IMR-90 (cell line): ENCODE measurements at places on chromosomes 7 and 10. TPM values are rescaled to one million over a fixed set of nuclear protein-coding genes. Genes with fewer than 3 reads are reported as not detected.

The BLNK gene
- not detected in 2 replicates for total RNA-seq

The KIAA1217 gene
- total RNA-seq = 3.1 and 3.4 TPM in 2 replicates

The NEUROG3 gene
- not detected in 2 replicates for total RNA-seq

DNA sequence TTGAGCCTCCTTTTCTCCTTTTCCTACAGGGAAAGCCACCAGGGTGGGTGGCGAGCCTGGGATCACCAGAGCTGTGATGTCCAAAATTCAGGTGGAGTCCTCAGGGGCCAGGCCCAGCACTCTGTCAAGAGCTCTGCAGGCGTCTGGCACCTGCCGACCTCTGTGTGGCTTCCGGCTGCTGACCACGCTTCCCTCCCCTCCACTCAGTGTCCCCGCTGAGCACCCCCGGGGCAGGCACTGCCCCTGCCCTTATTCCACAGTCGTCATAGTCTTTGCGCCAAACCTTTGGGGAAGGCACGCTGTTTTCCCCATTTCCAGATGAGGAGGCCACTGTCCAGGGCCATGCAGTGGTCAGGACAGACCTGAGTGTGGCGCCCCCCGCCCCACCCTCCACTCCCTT is 7.5 kb downstream of the MTG1 start:
- H3K4me3 ChIP-seq = no peak overlapping the region
- DNase-seq = no peak
- no peaks in the 10 kb centered on the region for H3K27me3 ChIP-seq
- peaks cover 51% of the 10 kb centered on the region for H3K36me3 ChIP-seq

DNA sequence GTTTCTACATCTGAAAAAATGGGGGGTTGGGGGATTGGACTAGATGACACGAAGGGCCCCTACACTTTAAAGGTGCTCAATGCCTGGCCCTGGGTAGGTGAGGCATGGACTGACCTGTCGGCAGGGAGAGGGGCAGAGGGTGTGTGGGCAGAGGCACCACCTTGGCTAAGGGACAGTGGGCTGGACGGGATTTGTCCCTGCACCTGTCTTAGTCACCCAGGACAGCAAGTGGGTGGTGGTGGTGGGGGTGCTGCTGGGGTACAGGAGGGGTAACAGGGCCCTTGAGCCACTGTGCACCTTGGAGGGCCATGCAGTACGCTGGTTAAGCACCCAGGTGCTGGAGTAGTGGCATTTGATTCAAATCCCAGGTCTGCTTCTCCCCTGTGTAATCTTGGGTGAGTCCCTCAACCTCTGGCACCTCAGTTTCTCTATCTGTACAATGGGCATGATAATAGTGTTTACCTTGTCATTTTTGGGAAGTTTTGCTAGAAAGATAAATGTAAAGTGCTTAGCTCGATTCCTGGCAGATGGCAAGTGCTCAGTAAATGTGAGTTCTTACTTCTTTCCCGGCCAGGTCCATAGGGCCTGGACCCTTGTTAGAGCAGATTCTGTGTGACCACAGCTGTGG is 18.1 kb upstream of the SFRP5 start:
- H3K4me3 ChIP-seq = no peak overlapping the region
- H3K27me3 ChIP-seq = peaks cover 36% of the 10 kb centered on the region
- H3K27ac ChIP-seq = no peak overlapping the region
- H3K4me1 ChIP-seq = no peaks in the 10 kb centered on the region
- DNase-seq = no peak
- no peaks in the 10 kb centered on the region for H3K36me3 ChIP-seq

DNA sequence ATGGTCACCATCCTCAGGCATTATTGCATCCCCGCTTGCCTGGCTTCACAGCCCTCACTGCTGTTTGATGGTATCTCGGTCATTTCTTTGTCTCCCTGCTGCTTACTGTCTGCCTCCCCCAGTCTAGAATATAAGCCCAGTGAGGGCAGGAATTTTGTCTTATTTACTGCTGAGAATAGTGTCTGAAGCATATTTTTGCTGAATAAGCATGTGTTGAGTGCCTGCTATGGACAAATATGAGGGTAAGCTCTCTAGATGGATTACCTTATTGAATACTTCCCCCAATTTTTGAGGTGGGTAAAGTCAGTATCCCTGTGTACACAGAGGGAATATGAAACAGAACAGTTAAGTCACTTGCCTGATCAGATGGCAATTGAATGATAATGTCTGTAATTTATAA is 36.5 kb upstream of the CABCOCO1 start:
- DNase-seq = no peak
- 0 out of 2 replicates have a peak overlapping the region, but pooled peaks have one; percentile 2 for H3K27ac ChIP-seq
- H3K4me1 ChIP-seq = peaks cover 20% of the 10 kb centered on the region
- no peak overlapping the region for H3K4me3 ChIP-seq
- H3K27me3 ChIP-seq = no peaks in the 10 kb centered on the region
- H3K36me3 ChIP-seq = no peaks in the 10 kb centered on the region

GRCh38 chr7:42099470-42100155 is 137.4 kb downstream of the GLI3 start:
- H3K27me3 ChIP-seq = no peaks in the 10 kb centered on the region
- H3K4me3 ChIP-seq = no peak overlapping the region
- peaks cover 30% of the 10 kb centered on the region for H3K4me1 ChIP-seq
- H3K36me3 ChIP-seq = peaks cover 6% of the 10 kb centered on the region; the same call in 1 of the 2 replicates
- peak overlapping the region; percentile 66; the same call in 1 of the 2 replicates for H3K27ac ChIP-seq

GRCh38 chr7:128841921-128842673 is 11.9 kb downstream of the FLNC start:
- peaks cover 3% of the 10 kb centered on the region; the same call in 1 of the 2 replicates for H3K4me1 ChIP-seq
- no peak overlapping the region for H3K4me3 ChIP-seq
- no peaks in the 10 kb centered on the region for H3K27me3 ChIP-seq
- peaks cover 98% of the 10 kb centered on the region for H3K36me3 ChIP-seq

GRCh38 chr10:112961609-112962008 is 11.6 kb downstream of the TCF7L2 start:
- H3K27ac ChIP-seq = no peak overlapping the region
- DNase-seq = no peak
- peaks cover 38% of the 10 kb centered on the region for H3K4me1 ChIP-seq
- no peaks in the 10 kb centered on the region for H3K36me3 ChIP-seq

GRCh38 chr7:116142850-116143249 is 67.5 kb upstream of the TES start:
- H3K4me3 ChIP-seq = no peak overlapping the region
- no peaks in the 10 kb centered on the region for H3K36me3 ChIP-seq
- H3K27me3 ChIP-seq = no peaks in the 10 kb centered on the region
- H3K27ac ChIP-seq = no peak overlapping the region
- peaks cover 10% of the 10 kb centered on the region for H3K4me1 ChIP-seq

DNA sequence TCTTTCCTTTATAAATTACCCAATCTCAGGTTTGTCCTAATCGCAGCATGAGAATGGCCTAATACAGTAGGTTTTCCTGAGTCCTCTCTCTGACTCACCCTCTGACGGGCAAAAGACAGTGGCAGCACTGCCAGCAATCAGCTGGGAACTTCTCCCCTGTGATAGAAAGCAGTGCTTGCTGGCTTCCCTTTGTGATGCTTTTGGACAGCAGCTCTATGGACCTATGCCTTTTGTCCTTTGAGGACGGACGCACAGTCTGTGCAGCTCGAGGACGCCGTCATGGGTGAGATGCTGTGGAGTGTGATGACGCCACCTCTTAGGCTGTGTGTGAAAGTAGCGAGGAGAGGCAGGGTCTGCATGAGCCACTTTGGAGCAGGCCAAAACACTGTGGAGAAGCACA is 68.8 kb downstream of the KIAA1217 start:
- no peaks in the 10 kb centered on the region for H3K27me3 ChIP-seq
- no peaks in the 10 kb centered on the region for H3K36me3 ChIP-seq
- no peak for DNase-seq
- H3K4me3 ChIP-seq = no peak overlapping the region

DNA sequence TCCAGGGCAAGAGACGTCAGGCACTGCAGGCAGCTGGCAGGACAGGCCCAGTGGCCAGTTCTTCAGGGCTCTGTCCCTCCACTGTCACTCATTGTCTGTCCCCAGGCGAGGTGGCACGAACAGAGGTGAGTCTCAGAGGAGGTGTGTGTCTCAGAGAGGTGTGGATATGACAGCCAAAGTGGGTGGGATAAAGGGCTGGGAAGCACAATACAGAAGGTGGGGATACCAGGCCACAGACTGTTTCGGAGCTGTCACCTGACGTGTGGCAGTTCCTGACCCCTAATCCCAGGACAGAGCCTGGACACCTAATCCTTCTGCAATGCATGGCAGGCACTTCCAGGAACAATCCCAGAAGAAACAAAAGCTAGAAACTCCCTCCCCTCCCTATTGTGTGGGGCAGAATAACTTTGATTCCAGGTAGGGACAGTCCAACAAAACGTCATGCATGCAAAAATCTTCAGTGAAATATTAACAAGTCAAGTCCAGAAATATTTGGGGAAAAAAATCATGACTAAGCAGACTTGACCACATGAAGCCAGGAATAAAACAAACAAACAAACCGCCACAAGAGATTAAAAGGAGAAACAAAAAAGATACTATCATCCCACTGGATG is 11.6 kb downstream of the KLRG2 start:
- H3K4me3 ChIP-seq = no peak overlapping the region
- H3K36me3 ChIP-seq = no peaks in the 10 kb centered on the region
- DNase-seq = peak; percentile 57
- no peak overlapping the region for H3K27ac ChIP-seq

- peak; percentile 89 for DNase-seq
- no peak overlapping the region for H3K4me3 ChIP-seq
- no peaks in the 10 kb centered on the region for H3K36me3 ChIP-seq
- peaks cover 12% of the 10 kb centered on the region for H3K4me1 ChIP-seq
- H3K27ac ChIP-seq = peak overlapping the region; percentile 84; the same call in 1 of the 2 replicates
- H3K27me3 ChIP-seq = no peaks in the 10 kb centered on the region
These were observed 26.5 kb upstream of the WNT16 start for GRCh38 chr7:121302214-121302745.

- no peaks in the 10 kb centered on the region for H3K27me3 ChIP-seq
- H3K36me3 ChIP-seq = no peaks in the 10 kb centered on the region
- no peak overlapping the region for H3K27ac ChIP-seq
- no peak overlapping the region for H3K4me3 ChIP-seq
- H3K4me1 ChIP-seq = no peaks in the 10 kb centered on the region
- no peak for DNase-seq
These were observed 255.9 kb downstream of the USP6NL start for GRCh38 chr10:11355592-11355991.

DNA sequence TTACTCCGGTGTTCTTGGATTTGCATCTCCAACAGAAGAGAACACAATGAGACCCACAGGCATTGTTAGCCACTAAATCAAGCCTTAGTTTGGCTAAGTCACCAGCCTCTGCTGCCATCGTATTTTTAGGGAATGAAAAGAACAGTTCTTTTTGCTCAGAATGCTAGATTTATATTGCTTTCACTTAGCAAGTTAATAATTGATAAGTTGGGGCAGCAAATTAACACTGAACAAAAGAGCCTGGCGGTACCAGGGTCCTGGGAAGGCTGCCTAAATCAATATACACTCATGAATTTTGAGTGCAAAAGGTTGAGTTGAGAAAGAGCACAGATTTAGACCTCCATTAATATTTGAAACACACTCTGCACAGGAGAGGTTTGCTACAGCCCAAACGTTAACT is 767.7 kb downstream of the TYW1 start:
- no peaks in the 10 kb centered on the region for H3K4me1 ChIP-seq
- no peak overlapping the region for H3K4me3 ChIP-seq

DNA sequence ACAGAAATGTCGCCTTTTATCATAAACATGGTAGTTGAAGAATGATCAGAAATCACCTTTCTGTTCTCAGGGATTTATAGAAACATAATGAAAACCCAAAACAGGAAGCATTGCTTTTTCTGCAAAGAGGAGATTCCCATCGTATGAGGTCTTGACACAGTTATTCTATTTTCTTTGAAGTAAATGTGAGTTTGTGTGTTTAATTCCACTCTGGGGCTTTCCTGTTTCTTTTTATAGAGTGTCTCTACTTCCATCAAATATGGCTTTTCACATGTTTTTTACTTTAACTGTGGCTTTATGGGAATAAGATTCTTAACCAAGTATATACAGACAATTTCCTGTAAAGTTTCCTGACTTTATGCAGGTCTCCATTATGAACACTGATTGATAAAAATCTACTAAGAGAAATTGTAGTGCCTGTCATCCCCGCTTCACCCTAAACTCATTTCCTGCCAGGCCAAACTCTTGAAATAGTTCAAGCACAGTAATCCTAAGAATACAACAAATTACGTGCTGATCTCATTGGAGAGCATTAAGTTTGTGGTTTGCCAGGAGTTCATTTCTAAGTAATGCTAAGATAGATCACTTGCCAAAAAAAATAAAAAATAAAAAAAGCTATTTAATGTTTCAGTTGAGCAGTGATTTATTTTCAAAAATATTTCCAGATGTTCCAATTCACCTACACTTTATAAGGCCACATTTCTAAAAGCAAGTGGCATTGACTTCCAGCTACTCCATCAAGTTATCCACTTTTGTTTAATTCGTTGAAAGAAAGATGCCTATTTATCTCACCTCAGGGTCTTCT is 52.2 kb upstream of the SEC61G start:
- H3K4me1 ChIP-seq = peaks cover 16% of the 10 kb centered on the region
- no peak overlapping the region for H3K4me3 ChIP-seq
- peak; percentile 94 for DNase-seq
